ENCODE measurements at places on chromosomes 6 and 20.

GRCh38 chr6:163620101-163620500 is 205.6 kb downstream of the QKI start:
- DNase-seq, result no peak

DNA sequence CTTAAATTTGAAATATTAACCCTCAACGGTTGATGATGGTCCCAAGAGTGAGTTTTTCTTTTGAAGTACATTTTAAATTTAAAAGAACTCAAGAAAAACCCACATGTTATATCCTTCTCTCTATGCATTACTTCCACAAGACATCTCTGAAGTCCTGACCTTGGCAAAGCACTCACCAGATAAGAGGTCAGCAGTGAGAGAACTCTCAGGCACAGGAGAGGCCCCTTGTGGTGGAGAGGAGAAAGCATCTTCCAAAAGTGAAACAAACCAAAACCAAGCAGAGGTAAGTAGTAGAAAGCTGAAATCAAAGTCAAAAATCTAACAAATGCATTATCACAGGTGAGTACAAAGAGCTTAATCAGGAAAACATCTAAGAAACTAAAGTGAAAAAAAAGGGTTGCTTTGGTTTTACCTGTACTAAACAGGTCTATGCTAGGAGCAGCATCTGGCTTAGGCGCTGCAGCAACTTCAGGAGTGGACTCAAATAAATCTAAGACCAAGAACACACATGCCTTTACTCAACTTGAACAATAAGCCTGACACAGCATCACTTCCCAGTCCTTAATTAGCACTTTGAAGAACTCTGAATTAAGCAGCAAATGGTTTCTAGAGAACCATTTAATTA is 80.5 kb downstream of the PRSS35 start:
- peak; percentile 17 for DNase-seq

- no peak for DNase-seq
These were observed 322.6 kb downstream of the HDGFL1 start for GRCh38 chr6:22891934-22892333.

DNA sequence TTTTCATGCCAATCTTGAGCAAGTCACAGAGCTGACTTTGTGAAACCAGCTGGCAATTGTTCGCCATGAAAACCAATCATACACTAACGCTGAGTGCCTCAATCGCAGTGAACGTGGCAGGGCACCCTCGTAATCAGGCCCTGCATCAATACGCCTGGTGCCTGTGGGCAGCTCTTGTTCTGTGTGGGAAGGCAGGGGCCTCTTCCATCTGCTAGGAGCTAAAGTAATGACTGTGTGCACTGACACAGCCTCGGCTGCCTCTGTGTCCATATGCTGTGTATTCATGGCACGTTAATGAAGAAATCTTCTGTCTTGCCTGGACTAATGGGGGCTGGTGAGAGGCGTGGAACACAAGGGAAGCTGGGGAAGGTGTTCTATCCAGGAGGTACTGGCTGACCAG is 27.8 kb upstream of the SYNDIG1 start:
- no peak for DNase-seq

DNA sequence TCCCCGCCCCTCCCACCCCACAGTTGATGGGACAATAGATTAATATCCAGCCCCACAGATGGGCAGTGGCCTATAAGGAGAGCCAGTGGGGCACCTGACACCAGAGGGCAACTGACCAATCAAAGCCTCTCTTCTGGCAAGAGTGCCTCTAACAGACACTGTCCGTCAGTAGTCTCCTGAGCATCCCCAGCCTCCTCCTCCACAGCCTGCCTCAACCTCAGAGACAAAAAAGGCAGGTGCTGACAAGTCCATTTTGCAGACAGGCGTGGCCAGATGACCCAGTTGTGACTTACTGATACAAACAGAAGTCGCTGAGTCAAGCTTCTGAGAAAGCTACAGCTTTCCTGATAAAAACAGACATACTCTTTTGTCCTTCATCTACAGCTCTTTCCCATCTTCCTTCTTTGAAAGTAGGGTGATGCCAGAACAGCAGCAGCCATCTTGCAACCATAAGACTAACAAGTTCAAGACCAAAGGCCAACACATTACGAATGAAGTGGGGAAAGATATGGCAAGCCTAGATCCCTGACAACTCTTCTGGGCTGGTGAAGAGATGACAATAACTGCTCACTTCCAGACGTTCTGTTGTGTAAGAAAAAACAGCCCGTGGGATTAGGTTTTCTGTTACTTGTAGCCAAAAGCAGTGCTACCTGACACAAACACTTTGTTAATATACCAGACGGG is 12.3 kb downstream of the PPIL1 start:
- no peak for DNase-seq

DNA sequence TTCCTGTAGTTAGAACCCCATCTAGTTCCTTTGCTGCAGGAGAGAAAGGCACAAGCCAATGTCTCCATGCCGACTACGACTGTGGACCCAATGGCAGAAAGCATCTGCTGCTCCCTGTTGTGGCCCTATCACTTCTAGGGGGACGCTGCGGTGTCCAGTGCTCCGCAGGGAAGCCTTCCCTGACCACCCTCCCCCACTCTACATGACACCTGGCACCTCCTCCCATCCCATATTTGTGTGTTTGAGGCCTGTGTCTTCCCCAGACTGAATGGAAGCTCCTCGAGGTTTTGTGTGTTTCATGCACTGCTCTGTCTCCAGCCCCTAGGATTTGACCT is 159.5 kb downstream of the DTNBP1 start:
- DNase-seq, result no peak

DNA sequence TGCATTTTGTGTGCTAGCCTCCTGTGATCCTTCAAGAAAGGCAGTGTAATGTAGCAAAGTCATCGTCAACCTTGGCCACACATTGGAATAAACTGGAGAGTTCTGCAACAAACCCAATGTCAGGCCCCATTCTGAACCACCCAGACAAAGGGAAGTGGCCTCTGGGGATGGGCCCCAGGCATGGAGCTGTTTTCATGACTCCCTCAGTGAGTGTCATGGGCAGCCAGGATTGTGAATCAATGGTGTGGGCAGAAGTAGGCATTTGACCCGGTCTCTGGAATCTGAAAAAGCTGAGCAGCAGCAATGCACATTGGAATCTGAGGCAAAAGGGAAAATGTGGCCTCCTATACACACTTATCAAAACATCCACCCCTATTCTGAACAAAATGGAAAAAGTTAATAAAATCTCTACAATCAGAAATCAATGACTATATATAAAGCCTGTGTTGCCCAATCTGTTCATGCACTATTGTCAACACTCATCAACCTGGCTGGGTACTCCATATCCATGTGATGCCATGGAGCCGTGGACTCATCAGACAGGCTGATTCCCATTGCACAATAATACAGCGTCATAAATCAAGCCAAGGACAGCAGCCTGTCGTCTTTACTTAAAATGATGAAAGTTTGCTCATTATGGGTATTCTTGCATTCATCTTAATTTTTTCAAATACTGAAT is 134.9 kb upstream of the STMND1 start:
- DNase-seq, result no peak

- no peak for DNase-seq
These were observed 85.4 kb downstream of the PLCG1 start for GRCh38 chr20:41222703-41223102.

DNA sequence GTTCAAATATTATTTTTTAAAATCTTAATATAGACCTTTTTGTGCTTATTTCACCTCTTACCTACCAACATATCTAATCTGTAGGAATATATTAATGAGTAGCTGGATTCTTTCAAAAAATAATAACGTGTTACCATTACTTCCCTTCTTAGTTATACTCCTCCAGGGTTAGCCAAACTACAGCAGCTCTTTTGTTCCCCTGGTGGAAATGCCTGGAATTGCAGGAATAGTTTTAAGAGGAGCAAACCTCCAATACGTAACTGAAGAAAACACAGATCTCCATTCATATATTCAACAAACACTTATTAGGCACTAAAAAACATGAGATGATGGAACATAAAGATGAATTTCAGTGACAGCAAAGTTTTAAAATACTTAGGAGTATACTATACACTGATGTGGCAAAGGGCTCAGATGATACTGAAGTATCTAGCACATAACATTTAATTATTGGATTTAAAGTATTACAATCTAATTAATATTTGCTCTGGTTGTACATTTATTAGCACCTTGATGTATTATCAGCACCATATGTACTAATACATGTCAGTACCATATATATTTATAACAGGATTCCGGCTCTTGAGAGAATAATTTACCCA is 78.3 kb downstream of the TBX18 start:
- no peak for DNase-seq

- no peak for DNase-seq
These were observed 31.0 kb downstream of the SIRPA start for GRCh38 chr20:1926237-1926636.

- no peak for DNase-seq
These were observed 128.8 kb upstream of the SIM1 start for GRCh38 chr6:100593522-100593921.

DNA sequence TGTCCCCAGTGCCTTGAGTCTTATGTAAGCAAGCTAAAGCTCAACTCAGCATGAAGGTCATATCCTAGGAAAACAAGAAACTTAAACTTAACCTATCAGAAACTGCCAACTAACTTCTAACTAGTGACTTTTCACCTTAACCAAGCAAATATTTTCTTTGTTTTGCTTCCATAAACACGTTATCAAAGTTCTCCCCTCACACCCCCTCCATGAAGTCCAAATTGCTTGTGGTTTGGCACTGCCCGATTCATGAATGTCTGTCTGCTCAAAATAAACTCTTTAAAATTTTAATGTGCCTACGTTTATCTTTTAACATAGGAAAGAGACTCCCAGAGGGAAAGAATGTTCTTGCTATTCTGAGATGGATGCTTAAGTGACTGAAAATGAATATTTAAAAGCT is 34.9 kb downstream of the GSTA2 start:
- no peak for DNase-seq

DNA sequence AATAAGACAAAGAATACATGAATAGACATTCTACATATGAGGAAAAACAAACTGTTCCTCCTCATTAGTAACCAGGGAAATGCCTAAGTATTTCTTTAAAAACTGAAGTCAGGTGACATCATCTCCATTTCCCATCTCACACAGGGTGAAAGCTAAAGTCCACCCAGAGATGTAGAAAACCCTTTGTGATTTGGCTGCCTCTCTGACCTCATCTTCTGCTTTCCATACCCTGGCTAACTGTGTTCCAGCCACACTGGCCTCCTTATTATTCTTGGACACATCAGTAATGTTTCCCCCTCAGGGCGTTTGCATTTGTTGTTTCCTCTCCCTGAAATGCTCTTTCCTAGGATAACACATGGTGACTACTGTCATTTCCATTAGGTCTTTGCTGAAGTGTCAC is 40.4 kb downstream of the ESF1 start:
- DNase-seq, result no peak

DNA sequence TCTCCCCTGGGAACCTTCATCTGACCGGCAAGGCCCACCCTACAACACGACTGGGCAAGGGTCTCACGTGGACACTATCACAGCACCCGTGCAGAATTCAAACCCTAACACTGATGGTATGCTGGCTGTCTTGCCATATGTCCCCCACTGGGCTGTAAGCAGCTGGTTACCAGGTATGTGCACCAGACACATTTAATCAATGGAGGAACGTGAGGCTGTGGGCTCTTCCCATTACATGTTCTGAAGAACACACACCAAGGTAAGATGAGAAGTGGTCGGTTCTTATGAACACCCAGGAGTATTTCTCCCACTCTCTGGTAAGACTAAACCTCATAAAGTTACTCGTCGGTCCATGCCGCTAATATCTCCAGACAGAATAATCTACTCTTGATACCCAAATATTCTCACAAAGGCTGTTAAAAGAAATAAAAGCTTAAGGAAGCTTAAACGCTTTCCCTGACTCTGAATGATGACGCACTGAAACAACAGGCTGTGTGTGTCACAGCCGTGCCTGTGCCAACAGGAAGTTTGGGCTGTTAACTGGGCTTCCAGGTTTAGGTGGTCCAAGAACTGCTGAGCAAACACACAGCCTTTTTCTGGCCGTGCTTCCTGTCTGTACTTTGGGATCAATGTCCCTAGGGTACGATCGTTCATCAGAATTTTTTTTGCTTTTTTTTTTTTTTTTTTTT is 75.3 kb downstream of the SLC23A2 start:
- no peak for DNase-seq

- no peak for DNase-seq
These were observed 3.4 kb upstream of the SLC17A5 start for GRCh38 chr6:73657201-73657600.

- no peak for DNase-seq
These were observed 41.8 kb upstream of the UBR2 start for GRCh38 chr6:42522036-42522435.

Measured in urothelium cell line (cell line).